Stimulated activated CD8-positive, alpha-beta memory T cell treated with anti-CD3 and anti-CD28 coated beads, Interleukin-15, amount 100 ng/mL, for 1 hour (primary cell): ENCODE measurements at places on chromosomes 11 and 22.

DNA sequence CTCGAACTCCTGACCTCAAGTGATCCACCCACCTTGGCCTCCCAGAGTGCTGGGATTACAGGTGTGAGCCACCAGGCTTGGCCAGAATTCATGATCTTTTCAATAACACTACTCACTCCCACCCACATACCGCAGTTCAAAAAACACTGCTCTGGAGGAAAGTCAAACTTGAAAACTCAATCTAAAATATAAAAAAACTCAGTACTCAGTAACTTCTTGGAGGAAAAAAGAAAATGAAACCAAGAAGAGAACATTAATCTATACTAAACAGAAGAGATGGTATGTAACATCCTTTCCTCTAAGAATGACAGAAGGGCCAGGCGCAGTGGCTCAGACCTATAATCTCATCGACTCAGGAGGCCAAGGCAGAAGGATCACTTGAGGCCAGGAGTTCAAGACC lies 58.3 kb downstream of the MRTFA start:
- no peak for DNase-seq

DNA sequence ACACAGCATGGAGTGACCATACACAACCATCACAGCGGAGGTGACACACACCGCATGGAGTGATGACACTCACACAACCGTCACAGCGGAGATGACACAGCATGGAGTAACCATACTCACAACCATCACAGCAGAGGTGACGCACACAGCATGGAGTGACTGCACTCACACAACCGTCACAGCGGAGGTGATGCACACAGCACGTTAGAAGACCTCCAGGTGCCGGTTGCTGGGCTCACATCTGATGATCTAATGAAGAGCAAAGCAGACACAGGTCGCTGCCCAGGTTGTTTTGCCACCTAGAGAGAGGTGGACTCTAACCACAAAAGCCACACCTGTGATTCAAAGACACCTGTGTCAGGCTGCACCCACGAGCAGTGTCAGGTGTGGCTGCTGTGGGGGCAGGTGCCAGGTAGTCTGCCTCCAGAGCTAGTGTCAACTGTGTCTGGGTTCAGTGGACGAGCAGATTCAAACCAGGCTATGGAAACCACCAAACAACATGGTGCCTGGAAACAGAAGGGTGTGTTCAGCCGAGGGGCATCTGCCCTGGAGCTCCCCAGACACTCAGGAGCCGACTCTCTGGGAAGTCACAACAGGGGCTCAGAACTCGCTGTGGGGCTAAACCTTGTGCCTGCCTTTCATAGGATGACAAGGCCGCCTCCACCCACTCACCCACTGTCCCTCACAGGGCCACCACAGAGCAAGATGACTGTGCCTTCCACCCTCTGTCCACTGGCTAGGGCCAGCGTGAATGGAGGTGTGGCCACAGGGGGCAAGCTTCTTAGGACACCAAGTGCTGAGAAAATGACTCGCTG lies 608.2 kb downstream of the TBC1D22A start:
- no peak for DNase-seq

GRCh38 chr11:2942872-2943710 lies 13.9 kb upstream of the PHLDA2 start:
- no peak for DNase-seq

DNA sequence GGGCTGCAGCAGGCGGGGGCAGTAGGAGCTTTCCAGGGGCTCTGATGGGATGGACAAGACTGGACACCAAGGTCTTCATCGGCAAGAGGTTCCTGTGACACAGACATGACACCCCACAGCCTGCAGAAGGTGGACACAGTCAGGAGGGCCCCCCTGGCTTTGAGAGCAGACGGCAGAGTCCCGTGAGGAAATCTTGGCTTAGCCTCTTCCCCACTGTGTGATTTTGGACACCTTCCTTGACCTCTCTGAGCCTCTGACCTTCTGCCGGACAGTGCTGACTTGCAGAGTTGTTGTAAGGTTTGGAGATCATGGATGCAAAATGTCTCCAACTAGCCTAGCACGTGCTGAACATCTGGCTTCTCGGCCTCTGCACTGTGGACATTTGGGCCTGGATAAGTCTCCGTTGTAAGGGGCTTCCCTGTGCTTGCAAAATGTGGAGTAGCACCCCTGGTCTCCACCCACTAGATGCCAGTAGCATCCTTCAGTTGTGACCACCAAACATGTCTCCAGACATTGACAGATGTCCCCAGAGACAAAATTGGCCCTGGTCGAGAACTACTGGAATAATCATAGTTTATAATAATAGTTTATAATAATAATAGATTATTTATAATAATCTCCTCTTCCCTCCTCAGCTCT lies 54.6 kb downstream of the MCM5 start:
- no peak for DNase-seq

DNA sequence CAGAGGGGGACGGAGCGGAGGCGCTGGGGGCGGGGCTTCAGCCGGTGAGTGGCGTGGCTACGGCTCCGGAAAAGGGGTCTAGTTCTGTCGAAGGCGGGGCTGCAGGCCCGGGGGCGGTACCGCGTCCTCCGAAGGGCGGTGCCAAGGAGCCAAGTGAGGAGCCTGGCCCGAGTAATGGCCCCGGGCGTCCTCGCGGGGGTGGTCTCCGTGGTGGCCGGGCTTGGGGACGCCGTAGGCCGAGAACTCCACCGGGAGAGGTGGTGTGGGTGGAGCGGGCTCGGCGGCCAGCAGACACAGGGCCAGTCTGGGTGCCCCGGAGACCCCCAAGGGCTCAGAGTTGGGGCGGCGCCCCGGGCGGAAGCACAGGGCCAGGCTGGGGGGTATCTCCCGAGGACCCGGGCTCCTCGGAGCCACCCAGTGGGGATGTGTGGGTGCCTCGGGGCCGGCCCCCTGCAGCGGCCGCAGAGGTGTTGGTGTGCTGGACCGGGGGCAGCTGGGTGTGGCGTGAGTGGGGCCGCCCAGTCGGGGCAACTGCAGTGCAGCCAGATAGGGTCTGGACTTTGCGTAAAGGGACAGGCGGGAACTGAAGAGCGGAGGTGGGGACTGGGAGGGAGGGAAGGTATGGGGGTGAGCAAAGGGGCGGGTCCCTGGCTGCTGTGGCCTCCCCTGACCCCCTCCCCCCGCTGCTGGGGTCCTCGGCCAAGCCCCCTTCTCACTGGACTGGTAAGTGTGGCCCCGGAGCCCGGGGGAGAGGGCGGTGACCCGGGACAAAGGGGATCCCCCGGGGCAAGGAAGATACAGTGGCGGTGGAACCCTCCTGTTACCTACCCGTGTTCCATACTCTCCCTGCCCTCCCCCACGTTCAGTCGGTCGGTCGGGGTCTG lies 838 bp downstream of the FKBP2 start:
- DNase-seq: peak; percentile 99

- DNase-seq: no peak
These were observed 169.8 kb upstream of the TENM4 start for GRCh38 chr11:79610678-79611077.

GRCh38 chr11:120184946-120185705 lies 25.7 kb upstream of the OAF start:
- no peak for DNase-seq

- DNase-seq: no peak
These were observed 10.4 kb downstream of the MLC1 start for GRCh38 chr22:50074551-50075530.

DNA sequence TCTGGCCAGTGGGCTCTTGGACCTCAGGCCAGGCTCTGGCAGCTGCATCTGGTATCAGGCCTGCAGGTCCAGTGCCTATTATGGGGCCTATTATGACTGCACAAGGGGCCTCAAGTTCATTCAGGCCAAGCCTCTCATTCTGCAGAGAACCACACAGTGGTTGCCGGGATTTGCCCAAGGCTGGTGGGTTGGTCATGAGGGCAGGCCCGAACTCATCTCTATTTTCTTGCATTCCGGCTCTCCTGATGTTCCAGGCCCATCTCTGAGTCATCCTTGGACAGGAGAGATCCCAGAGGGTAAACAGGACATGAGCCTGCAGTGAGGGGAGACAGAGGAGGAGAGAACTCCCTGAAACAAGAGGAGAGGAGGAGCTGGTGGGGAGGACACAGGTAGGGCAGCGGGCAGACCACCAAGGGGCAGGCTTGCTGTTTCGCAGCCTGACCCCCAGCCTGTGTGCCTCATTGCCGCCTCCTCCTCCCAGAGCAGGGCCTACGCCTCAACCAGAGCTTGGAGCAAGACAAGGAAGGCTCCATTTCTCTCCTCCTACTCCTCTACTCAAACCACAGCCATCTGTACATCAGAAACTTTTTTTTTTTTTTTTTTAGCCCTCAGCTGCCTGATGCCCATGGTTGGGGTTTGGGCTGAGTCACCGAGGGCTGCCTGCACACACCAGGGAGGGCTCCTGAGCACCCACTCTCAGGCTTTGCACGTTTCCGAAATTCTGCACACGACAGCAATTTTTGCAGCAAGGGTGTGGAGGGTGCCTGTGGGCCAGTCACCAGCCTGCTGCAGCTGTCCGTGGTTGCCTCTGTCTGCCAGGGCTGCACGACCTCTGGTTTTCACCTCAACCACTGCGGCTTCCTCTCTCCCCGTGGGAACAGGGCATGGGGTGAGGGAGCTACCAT lies 12.7 kb upstream of the TREH start:
- DNase-seq: peak; percentile 38

- DNase-seq: no peak
These were observed 37.4 kb downstream of the CTNND1 start for GRCh38 chr11:57798905-57799559.

GRCh38 chr11:36156817-36157519 lies 132.3 kb downstream of the COMMD9 start:
- DNase-seq: no peak

DNA sequence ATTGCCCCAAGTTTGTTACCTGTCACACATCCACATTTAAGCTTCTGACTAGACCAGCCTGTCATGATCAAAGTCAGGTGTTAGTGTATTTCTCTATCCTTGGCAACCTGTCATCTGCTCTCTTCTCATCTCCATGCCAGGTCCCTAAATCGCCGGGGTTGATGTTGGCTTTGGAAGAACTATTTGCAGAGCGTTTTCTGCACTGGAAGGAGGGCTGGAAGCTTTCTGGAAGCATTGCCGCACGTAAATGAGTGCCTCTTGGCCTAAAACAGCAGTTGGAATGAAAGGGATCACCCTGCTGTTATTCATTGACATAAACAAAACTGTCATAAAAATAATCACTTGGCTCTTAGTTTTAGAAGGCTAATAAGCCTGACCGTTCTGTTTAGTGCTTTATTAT lies 1.4 kb downstream of the TTC12 start:
- DNase-seq: no peak

- DNase-seq: no peak
These were observed 3.9 kb upstream of the PLA2G3 start for GRCh38 chr22:31144223-31144622.
